ENCODE measurements at places on chromosomes 16 and 17.
A peak's percentile ranks its signal among the peaks of the same experiment; 100 is the strongest.

- DNase-seq = no peak
These were observed 51.0 kb downstream of the CCDC182 start for GRCh38 chr17:57694051-57694450.

GRCh38 chr17:17664064-17664452, 17.2 kb upstream of the RAI1 start:
- no peak for DNase-seq

DNA sequence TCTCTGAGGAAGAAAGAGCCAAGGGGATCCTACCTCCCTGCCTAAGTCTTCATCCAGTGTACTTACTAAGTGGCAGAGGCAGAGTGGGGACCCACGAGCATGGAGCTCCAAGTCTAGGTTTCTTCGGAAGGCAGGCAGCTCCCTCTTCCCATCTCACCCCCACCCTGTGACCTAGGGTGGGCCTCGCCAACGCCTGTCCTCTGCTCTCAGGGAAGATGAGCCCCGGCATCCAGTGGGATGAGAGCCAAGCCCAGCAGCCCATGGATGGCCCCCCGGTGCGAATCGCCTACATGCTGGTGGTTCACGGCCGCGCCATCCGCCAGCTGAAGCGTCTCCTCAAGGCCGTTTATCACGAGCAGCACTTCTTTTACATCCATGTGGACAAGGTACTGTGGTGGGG, 8.3 kb downstream of the XYLT2 start:
- no peak for DNase-seq

GRCh38 chr16:78562650-78563049, 463.2 kb downstream of the WWOX start:
- DNase-seq = no peak

DNA sequence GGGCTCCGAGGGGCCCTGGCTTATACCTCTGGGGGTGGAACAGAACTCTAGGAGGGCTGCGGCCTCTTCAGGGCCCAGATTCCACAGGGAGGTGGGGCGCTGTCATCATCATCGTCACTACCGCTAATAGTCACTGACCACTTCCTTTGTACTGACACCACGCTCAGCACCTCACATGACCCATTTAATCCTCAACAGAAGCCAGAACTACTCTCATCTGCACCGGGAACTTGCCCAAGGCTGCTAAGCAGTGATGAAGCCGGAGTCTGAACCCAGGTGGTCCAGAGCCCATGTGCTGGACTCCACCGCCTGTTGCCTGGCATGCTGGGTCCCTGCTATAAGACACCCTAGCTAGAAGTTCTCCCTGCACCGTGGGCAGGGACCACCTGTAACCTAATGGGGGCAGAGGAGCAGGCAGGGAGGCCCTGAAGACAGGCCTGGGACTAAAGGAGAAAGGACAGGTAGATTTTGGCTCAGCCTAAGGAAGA, 12.0 kb downstream of the UNC13D start:
- peak; percentile 49 for DNase-seq

DNA sequence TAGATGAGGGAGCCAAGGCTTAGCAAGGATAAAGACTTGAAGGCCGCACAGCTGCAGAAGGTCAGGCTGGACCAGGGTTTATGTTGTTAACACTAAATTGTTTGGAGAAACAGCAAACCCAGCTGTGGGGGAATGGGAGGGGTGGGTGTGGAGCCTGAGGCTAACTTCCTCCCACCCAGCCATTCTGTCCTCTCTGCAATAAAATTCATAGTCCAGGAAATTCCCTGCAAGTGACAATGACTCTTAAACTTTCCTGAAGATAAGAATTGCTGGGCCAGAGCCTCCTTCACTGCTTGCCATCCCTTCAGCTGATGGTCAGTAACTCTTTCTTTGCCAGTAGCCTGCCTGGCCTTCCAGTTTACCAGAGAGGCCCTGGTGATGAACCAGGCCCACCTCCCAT, 19.4 kb upstream of the ATP5MC1 start:
- no peak for DNase-seq

DNA sequence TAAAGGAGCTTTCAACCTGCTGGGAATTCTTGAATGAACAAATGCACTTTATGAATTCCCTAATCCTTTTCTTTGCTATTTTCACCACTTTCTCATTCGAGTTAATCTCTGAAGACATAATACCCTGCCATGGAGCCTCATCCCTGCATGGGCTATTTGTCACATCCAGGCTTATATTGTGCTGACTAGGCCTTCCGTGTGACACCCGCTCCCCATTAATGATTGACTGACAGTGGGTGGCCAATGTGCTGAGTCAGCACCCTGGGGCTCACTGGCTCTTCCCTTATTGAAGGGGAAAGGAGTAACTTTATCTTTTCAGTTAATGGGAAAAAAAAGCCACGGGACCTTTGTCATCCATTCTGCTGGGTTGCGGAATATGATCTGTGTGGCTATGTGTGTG, 1024.8 kb upstream of the EEF2KMT start:
- DNase-seq = no peak

DNA sequence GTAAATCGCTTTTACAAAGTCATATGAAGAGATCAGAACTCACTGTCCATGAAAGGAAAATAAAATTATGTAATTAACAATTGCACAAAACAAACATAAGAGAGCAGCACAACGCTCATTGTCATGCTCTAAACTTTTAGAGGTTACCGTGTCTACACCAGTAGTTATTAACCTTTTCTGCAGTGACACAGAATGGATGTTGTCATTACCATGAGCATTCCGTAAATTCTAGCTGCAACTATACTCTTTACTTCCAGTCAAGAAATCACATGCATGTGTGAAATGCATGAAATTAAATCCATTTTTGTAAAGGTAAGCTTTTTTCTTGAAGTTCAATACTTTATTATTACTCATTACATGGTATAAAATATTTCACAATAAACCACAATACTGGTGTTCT, 38.2 kb downstream of the USP32 start:
- DNase-seq = no peak

- no peak for DNase-seq
These were observed 6.3 kb downstream of the MYBBP1A start for GRCh38 chr17:4548721-4549531.

GRCh38 chr16:88534638-88535190, 35.5 kb upstream of the ZC3H18 start:
- DNase-seq = peak; percentile 26

GRCh38 chr17:61289408-61290385, 109.9 kb upstream of the TBX2 start:
- no peak for DNase-seq

DNA sequence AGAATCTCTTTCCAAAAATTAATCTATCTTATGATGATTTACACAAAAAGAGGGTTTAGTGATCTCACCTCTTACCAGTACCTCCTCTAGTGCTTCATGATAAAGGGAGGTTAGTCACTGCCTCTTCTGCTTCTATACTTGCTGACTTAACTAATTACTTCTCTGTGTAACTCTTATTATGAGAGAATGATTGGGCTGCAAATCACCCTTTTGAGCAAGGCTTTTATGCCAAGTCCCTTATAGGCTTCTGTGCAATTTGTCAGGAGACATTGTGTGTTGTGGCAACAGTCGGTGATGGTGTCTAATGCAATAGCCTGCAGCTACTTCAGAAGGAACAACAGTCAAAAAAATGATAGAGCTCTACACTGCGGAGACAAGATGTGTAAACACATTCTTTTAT, 1568.1 kb upstream of the GOT2 start:
- no peak for DNase-seq

GRCh38 chr17:80104321-80104955, 3.1 kb downstream of the GAA start:
- no peak for DNase-seq

DNA sequence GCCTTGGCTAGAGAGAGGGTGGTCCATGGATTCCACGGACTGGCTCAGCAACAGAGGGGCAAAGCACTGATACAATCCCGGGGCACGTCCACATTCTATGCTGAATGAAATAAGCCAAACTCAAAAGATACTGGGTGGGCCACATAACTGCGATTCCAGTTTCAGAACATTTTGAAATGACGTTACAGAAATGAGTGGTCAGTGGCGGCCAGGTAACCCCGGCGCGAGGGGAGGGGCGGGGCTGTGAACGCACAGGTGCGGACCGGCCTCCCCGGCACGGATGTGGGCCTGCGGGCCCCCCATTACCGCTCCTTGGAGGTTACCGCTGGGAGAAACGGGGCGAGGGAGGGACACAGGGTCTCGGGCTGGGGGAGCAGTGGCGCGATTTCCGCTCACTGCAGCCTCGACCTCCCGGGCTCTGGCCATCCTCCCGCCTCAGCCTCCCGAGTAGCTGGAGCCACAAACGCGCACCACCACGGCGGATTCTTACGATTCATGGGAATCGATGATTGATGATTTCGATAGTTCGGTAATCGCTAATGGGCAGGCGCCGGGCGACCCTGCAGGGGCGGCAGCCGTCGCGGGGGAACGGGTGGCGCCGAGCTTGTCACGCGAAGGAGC, 559 bp downstream of the MVD start:
- no peak for DNase-seq

- DNase-seq = no peak
These were observed 103.1 kb downstream of the SDK2 start for GRCh38 chr17:73541111-73541510.

- no peak for DNase-seq
These were observed 3.3 kb upstream of the SLC16A3 start for GRCh38 chr17:82225368-82226029.

GRCh38 chr16:4767872-4768548, 1.0 kb upstream of the ZNF500 start:
- DNase-seq = peak; percentile 15

DNA sequence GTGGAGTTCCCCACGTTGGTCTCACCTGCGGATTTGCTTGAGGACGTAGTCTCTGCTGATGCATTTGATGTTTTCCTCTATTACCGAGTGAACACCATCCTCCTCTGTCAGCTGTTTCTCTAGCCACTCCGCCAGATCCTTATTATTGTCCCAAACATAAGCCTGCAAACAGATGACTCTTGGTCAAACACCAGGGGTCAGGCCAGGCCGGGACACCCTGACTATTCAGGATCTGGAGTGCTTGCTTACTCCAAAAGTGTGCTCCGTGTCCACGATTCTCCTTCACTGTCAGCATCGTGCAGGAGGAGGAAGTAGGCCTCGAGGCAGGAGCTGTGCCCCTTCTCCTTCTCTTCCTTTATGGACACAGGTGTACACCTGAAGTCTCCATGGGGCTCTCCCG, 140.2 kb downstream of the AATF start:
- DNase-seq = no peak

GRCh38 chr16:67240506-67240905, 6.8 kb downstream of the FHOD1 start:
- peak; percentile 75 for DNase-seq

DNA sequence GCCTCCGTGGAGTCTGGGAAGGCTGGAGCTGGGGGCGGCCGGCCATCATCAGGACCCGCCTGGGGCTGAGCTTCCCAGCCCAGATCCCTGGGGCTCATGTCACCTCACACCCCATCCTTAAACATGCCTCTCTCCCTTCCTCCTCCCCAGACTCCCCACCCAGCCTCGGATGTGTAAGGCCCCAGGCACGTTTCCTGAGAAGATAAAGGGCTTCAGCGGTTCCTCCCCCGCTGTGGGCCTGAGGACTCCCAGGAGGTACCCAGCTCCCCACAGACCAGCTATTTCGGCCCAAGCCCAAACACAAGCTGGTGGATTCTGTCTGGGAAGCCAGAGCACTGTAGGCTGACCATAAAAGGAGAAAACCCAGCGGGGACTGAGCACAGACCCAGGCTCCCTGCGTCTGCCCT, 49.2 kb downstream of the MYH11 start:
- DNase-seq = peak; percentile 84

- peak; percentile 99 for DNase-seq
These were observed 943 bp upstream of the COTL1 start for GRCh38 chr16:84618581-84619460.

- peak; percentile 76 for DNase-seq
These were observed 747 bp downstream of the ATXN7L3 start for GRCh38 chr17:44198721-44199552.

DNA sequence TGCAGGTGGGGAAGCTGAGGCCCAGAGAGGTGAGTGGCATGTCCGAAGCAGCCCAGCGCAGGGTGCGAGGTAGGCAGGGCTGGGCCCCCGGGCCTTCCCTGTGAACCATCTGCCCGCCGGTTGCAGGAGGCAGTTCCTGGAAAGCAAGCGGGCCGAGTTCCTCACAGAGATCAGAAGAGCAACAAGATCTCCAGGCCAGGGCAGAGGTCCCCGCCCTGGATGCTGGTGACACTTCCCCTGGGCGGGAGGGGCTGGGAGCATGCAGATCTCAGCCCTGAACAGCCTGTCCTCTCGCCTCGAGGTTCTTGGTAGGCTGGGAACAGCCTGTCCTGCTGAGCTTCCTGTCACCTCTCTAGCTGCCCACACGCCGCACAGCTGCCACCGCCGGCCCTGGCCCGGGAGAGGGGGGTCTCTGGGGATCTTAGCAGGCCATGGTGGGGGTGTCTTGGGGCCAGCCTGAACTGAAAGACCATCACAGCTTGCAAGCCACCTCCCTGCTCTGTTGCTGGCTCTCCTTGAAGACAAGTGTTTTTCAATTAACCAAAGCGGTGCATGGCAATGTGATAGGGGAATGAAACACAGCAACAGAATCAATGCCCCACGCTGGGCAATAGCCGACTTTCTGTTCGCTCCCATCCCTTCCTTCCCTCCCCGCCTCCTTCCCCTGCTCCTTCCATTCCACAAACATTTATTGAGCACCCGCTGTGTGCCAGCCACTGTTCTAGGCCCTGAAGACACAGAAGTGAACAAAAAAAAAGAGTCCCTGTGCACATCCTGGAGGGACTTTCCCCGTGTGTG, 31.7 kb downstream of the SOCS1 start:
- DNase-seq = no peak

GRCh38 chr16:86205521-86206245, 304.6 kb upstream of the FOXF1 start:
- no peak for DNase-seq

GRCh38 chr17:44353672-44354331, 8.7 kb downstream of the GRN start:
- DNase-seq = no peak

- peak; percentile 57 for DNase-seq
These were observed 280.1 kb upstream of the MON1B start for GRCh38 chr16:76910931-76911330.

DNA sequence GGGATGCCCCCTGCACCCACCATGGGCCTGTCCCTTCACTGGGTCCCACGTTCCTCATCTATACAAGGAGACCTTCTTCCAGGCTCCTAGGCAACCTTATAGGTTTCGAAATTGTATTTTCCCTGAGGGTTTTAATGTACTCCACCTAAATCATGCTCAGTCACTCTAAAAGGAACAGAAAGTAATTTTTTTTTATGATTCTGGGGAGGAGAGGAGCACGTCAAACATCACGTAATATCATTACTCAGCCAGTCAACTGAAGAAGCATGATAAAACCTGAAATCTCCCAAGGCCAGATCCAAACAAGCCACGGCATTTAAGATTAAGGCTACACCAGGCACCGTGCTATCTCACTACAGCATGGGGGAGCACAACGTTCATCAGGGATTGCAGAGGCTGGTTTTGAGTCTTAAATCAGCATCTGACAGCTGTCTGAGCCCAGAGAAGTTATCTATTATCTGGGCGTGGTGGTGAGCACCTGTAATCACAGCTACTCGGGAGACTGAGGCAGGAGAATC, 3.9 kb upstream of the TMEM114 start:
- DNase-seq = no peak

Measured in fibroblast of skin of scalp (primary cell).